Right atrium auricular region (tissue), 2 donors: ENCODE measurements at places on chromosomes 13 and 19.

GRCh38 chr13:62122434-62122833 lies 706.8 kb upstream of the PCDH20 start:
- no peak for DNase-seq

DNA sequence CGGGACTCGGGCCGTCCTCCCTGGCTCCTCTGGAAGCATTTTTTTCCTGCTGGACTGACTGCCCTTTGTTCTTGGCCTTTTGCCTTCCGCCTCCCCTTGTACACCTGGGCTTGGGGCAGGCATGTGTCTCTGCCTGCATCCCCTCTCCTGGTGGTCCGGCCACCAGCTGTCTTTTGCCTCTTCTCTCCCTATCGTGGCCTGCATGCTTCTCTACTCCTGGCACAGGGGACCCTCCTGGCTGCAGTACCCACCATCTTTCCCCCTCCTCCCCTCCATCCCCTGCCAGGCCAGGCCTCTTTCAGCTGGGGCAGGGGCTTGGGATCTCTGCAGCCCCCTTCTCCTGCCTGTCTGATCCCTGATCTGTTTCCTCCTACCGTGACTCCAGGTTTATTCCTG lies 12.1 kb downstream of the WTIP start:
- no peak for DNase-seq

- no peak for DNase-seq
These were observed 57.9 kb downstream of the KCTD12 start for GRCh38 chr13:76828316-76828741.

- no peak for DNase-seq
These were observed 2.9 kb downstream of the ZNF835 start for GRCh38 chr19:56668676-56669075.

GRCh38 chr13:40931719-40932118 lies 87.4 kb downstream of the ELF1 start:
- no peak for DNase-seq

GRCh38 chr13:98775844-98776598 lies 23.5 kb upstream of the SLC15A1 start:
- DNase-seq = no peak

GRCh38 chr13:91318886-91319285 lies 28.6 kb upstream of the MIR17HG start:
- no peak for DNase-seq
